NCI-H2227 treated with DMSO at 0.1 percent for 48 hours (cell line): ENCODE measurements at places on chromosomes 2 and 18.

DNA sequence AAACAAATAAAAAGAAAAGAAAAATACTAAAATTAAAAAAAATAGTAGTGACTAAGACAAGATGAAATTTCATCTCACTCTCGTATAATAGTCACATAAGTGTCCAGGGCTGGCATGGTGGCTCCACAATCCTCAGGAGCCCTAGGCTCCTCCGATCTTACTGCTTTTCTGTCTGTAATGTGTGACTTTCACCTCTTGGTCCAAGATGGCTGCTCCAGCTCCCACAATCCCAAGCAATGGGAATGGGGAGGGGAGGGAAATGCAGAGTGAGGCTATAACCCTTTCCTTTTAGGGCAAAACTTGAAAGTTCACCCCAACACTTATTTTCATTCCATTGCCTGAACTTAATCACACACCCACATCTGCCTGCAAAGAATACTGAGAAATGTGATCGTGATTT lies 90.4 kb downstream of the MOGAT1 start:
- no peak for DNase-seq

- DNase-seq, result no peak
Observed at GRCh38 chr2:109029490-109030201, 40.6 kb upstream of the EDAR start.

DNA sequence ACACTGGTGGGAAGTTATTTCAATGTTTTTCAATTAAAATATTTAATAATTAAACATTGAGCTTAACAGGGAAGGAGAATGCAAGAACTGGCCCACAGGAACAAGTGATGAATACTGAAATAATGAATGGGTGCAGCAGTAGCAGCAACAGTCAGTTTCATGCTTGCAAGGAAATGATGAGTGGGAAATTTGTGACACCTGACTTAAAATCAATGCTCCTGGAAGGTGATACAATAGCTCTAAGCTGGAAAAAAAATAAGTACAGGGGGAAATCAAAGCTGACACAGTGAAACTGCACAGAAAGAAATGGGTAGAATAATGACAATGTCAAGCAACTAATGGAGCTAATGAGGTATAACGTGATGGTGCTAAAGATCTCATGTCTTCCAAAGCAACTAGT lies 184.5 kb downstream of the IKZF2 start:
- no peak for DNase-seq

GRCh38 chr2:159571540-159572260 lies 44.6 kb downstream of the BAZ2B start:
- DNase-seq, result no peak

- DNase-seq, result no peak
Observed at GRCh38 chr2:155273323-155273722, 574.8 kb downstream of the KCNJ3 start.

DNA sequence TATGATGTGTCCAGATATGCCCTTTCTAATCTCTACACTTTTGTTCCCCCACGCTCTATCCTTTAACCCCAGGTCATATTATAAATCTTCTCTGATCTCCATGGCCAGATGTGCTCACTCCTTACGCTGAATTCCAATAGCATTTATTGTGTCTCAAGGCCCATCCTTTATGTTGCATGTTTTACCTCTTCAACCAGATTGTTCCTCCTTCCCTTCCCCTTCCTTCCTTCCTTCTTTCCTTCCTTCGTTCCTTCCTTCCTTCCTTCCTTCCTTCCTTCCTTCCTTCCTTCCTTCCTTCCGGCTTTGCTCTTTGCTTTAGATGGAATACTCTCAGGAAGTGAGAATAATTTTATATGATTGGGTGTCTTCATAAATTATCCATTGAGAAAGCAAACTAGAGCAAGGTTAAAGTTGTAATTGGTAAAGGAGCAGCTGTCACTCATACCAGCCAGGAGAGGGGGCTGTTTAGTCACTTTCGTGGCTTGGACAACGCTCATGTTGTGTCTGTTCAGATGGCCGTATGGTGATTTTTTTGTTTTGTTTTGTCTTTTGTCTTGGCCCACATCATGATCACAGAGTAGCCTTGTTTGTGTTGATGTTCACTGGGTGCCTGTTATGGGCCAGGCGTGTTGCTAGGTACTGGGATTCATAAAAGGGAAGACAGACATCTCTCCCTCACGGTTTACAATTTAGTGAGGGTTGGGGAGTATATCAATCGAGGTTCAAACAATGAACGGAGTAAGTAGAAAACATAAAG lies 68.0 kb downstream of the DAW1 start:
- DNase-seq, result no peak

GRCh38 chr18:76571689-76572088 lies 76.6 kb upstream of the ZNF516 start:
- no peak for DNase-seq

DNA sequence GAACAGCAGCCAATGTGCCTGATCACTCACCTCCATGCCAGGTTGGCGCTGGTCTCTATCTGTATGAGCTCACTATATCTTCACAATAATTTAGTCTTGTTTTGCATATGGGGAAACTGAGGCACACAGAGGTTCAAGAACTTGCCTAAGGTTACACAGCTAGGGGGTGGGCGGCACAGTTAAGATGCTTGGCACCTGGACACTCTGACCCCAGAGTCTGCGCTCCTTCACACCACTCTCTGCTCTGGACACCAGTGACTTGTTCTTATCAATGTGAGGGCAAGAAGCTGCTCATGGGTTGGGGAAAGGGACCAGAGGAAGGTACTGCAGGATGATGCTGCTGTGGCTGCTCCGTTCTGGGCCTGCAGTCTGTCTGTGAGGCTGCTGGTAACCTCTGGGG lies 27.1 kb downstream of the FBLN7 start:
- DNase-seq, result no peak

DNA sequence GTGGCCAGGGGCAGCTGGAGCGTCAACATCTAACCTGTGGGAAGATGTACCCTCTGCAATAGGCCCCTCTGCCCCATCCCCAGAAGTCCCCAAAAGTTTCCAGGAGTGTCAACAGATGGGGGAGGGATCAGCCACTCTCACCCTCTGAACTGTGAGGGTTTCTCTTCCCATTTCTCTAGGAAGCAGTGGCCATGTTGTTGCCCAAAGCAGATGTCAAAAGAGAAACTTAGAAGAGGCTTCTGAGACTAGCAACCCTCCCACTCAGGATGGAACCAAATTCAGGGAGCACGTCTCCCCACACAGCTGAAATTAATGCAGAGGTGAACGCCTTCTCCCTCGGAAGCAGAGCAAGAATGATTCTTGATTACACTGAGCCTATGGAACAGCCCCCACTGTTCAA lies 70.3 kb downstream of the ARL4C start:
- no peak for DNase-seq

DNA sequence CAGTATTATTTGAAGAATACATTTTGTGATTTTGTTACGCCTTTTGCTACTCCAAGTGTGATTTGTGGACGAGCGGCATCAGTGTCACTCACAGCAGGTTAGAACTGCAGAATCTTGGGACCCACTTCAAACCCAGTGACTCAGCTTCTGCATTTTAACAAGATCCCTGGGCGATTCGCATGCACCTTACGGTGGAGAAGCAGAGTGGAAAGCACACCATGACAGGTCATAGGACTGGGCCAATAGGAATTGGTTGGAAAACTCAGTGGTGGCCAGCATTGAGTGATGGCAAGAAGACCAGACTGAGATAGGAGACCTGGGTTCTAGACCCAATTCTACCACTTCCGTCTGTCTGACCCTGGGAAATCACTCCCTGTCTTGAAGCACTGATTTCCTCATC lies 26.3 kb downstream of the CTLA4 start:
- no peak for DNase-seq

DNA sequence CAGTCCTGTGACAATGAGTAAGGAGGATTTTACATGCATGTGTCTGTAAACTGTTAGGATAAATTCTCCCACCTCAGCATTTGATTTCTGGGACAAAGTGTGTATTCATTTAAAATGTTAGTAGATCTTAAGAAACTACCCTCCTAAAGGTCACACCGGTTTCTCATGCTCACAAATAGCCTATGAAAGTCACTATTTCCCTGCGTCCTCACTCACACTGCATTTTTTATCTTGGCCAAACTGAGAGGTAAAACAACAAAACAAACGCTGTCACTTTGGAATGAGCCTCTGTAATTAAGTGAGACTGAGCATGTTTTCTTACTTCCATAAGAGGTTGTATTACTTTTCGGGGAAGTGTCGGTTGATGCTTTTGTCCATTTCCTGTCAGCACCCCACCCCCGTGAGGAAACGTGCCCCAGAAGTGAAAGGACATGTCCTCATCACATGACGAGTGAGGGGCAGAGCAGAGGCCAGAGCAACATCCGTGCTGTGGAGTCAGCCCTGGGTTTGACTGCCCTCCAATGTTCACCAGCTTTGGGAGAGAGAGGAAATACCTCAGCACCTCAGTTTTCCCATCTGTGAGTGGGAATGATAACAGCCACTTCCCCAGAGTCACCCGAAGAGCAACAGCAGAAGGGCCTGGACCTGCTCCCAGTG lies 3.1 kb downstream of the GYPC start:
- no peak for DNase-seq

DNA sequence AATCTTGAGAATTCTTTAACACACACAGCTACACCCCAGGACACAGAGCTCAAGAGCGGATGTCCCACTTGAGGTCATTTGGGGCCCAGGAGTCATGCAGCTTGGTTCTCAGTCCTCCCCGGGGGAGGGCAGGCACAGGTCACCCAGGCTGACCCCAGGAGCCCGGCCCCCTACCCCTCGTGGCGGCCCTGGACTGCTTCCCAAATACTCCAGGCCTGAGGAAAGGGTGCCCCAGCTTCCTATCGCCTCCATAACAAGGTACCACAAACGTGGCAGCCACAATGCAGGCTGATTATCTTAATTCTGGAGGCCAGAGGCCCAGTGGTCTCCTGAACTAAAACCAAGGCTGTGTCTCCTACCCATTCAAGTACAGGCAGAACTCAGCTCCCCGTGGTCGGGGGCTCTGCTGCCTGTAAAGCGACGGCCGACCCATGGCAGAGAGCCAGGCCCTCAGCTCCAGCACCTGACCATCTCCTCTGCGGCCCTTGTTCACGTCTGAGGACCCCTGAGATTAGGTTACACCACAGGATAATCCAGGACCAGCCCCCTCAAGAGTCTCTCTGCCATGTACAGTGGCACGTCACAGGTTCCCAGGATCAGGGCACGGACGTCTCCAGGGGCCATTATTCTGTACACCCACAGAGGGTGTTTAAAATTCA lies 10.5 kb downstream of the SLC66A2 start:
- DNase-seq, result no peak

DNA sequence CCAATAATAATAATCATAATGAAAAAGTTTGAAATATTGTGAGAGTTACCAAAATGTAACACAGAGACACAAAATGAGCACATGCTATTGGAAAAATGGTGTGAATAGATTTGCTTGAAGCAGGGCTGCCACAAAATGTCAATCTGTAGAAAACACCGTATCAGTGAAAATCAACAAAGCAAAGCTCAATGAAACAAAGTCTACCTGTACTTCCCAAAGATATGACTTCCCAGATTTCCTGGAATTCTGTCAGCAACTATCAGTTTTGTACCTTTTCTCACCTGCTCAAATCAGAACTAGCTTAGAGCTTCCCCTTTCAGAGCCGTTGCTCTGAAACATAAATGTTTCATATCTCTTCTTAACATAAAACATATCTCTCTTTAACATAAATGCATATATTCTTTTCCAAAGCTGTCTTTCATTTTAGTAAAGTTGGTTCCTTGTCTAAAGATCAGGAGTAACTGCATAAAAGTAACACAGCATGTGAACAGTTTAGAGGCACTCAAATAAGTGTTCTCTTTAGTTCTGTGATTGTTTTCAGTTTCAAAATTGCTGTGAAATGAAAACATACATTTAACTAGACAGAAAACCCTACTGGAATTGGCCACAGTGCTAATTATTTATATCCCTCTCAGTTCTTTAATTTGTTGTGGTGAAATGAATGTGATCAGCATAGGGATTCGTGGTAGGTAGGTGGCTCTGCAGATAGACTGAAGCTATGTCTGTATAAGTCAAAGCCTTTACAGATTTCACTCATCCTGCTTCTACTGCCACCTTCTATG lies 262.5 kb downstream of the KCNJ3 start:
- no peak for DNase-seq

DNA sequence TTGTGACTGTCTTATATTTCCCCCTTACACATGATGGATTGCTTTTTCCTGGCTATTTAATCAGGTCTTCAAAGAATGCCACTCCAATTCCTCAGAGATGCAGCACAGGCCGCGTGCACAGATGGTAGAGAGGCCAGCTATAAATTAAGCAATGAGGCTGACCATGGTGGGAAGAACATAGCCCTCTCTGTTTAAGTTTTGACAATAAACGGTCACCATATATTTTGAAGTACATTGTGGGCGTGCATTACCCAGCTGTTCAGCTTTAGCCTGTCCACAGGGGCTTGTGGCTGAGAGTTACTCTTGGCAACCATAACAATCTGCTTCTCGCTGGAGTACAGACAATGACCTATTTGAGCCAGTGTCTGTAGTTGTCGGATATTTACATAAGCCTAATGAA lies 730.8 kb downstream of the DCC start:
- no peak for DNase-seq

DNA sequence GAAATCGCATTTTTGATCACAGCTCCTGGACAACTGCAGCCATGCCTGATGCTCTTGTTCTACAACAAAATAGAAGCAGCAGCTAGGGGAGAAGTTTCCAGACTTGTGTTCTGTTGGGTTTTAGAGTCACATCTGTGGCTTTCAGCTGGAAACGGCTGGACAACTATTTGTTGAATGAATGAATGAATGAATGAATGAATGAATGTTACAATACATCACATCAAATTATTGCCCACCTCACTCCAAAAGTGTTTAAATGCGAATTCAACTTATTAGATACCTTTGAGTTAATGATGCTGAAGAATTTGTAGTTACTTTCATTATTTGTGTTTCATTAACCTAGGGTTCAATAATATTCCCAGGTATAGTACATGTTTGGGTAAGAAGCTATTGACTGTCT lies 8.5 kb upstream of the METTL21A start:
- DNase-seq, result no peak

GRCh38 chr2:159230145-159230877 lies 56.2 kb downstream of the WDSUB1 start:
- DNase-seq, result no peak

DNA sequence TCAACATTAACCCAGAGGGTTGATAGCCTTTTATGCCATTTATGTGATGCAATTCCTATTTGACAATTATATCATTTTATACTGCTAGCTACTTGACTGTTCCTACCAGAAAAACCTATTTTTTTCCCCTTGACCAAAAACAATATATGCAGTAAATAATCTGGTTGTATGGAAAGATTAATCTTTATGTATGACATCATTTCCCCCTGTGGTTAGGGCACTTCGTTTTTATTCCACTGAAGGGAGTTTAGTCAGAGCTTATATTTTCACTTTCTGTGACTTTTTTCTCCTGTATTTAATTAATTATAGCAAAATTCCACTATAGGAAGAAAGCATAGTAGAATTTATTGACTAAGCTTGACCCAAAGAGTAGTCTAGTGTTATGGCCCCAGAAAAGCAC lies 107.6 kb downstream of the HAUS1 start:
- DNase-seq, result no peak
